ENCODE measurements at places on chromosomes 2 and 18.

GRCh38 chr2:169479257-169480078, at the start of gene BBS5:
Gene BBS5 (plus strand): TSS chr2:169479494. CDS start chr2:169479554, 60 bp downstream.
- peak; percentile 9 for DNase-seq

DNA sequence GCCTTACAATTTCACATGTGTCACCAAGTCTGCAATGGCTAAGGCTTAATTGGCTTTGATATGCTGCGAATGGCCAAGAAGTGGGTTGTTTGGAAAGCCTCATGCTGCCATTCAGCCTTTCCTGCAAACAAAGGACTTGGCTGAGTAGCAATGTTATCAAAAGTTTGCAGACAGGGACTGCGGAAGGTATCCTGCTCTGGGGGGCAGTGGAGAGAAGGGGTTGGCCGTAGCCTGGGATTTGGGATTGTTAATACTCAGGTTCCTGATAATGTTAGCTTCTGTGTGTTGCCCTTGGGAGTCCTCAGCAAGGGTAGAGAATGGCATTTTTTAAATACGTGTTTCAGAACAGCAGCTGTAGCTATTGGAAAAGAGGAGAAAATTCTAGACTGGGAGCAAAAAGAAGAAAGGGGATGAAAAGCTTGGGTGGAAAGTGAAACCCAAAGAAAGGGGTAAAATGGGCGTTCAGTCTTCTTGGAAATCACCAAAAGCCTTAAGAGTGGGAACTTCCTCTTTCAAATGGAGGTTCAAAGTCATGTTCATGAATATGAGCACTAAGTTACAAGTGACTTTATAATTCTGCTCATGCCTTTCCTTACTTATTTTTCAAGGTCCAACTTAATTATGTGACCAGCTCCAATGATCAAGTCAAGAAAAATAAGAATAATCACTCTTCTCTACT, 325.1 kb downstream of the RNF144A start:
- DNase-seq: no peak

GRCh38 chr2:2809771-2810170, 478.7 kb upstream of the MYT1L start:
- DNase-seq: no peak

GRCh38 chr2:128276878-128277675, 41.6 kb downstream of the HS6ST1 start:
- DNase-seq: no peak

DNA sequence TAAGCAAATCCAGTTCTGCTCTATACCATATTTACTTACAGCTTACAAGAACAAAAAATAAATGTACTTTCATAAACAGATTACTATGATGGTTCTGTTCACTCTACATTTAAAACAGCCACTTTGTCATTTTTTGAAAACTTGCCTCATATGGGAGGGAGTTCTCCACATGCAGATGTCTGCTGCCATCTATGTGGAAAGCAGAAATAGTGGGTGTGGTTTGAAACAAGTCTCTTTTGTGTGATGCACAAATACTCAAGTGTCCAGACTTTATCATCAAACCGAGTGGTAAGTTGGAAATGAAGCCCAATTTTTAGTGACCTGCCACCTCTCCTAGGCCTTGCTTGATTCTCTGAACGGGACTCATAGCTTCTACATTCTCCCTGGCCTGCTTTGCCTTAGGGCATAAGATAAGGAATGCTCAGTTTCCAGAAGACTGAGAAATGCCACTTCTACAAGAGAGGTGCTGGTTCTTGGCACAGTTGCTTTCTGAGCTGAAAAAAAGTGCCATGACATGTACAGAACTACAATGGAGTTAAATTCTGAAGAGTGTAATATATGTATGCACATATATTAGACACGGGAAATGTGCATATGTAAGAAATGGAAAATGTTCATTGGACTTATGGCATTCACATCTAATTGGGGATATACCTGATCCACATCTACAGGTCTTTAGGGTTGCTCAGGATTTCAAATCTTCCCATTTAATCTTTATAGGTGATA, 221.0 kb downstream of the SLC8A1 start:
- DNase-seq: no peak

DNA sequence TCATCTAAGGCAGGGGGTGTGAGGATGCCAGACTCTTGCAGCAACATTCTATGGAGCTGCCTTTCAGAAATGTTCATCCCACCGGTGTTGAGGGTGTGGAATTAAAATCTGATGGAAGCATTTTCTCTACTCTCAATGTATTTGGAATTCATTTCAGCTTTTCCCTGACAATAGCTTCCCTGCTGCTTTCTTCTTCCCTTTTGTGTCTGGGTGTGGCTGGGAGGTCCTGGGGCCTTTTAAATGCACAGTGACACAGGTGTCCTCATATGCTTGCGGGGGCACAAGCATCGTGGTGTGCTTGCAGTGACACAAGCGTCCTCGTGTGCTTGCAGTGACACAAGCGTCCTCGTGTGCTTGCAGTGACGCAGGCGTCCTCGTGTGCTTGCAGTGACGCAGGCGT, 43.4 kb upstream of the ASB18 start:
- no peak for DNase-seq

GRCh38 chr2:129492548-129492947, 486.9 kb upstream of the RAB6C start:
- no peak for DNase-seq

DNA sequence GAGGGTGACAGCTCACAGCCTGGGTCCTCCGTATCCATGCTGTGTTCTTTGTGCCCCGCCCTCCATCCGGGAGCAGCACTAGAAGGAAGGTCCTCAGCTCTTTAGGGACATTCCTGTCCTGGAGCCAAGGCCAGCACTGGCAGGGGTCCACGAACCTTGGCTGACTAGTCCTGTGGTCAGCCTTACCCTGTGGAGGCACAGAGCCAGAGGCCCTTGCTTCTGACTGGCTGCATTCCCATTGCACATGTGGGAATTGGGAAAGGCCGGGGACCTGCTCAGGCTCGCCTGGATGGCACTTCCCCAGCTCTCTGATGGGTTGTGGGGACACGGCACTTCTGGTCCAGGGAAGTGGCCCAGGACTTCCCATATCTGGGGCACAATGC, 24.9 kb upstream of the RHOB start:
- DNase-seq: no peak

- no peak for DNase-seq
Measured at GRCh38 chr2:3876685-3877084, 173.3 kb downstream of the DCDC2C start.

- DNase-seq: no peak
Measured at GRCh38 chr2:72968286-72968685, 51.0 kb downstream of the EMX1 start.

- DNase-seq: no peak
Measured at GRCh38 chr2:46314065-46314835, 17.0 kb downstream of the EPAS1 start.

GRCh38 chr2:137826373-137827372, 137.6 kb upstream of the HNMT start:
- no peak for DNase-seq

GRCh38 chr2:189819297-189819704, 35.1 kb downstream of the PMS1 start:
- DNase-seq: no peak

DNA sequence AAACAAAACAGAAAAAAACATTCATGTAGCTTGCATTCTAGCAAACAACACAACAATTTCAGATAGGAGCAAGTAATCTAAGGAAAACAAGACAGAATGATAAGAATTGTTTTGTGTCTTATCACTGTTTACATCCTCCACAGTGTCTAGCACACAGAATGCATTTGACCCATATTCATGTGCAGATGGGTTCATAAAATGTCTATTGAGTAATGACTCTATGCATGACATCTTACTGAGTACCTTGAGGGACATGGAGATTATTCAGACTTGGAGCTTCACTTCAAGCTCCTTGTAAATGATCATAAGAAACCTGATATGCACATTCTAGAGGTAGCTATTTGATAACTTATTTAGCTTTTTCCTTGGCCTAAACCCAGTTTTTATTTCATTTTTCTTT, 69.0 kb downstream of the DTNA start:
- DNase-seq: no peak

DNA sequence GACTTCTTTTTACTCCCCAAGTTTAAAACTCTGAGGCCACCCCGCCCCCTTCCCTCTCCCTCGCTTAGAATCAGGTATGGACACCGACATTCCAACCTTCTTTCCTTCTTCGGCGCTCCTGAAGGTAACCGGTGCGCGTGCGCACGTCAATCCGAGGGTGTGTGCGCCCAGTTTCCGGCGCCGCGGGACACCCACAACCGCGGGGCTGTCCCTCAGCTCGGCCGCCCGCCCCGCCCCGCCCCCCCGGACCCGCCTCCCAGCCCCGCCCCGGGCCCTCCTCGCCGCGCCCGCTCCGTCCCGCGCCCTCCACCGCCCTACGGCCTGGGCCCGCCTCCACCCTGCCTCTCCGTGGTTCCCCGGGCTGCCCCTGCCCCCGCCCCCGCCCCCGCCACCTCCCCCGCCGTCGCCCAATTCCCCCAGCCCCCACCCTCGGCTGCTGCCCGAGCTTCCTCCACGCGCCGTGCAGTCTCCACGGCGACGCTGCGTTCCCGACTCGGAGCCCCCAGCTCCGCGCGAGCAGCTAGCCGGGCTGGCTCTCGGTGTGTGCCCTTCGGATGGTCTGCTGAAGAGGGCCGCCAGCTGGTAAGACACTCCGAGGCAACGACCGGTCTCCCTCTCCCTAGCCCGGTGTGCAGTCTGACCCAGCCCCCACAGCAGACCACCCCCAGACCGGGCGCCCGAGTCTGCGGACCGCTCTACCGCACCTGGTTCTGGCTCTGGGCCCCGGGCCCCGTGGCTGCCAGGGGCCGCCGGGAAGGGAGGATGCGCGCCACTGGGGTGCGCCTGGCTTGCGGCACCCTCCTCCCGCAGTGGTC, 635 bp downstream of the ERICH2 start:
- DNase-seq: peak; percentile 25

GRCh38 chr2:201182650-201183364, at the start of gene CASP10:
Gene CASP10 (plus strand): TSS chr2:201183141. CDS start chr2:201185778, 2,637 bp downstream.
- no peak for DNase-seq

- no peak for DNase-seq
Measured at GRCh38 chr2:44104855-44105271, 63.8 kb upstream of the PPM1B start.

DNA sequence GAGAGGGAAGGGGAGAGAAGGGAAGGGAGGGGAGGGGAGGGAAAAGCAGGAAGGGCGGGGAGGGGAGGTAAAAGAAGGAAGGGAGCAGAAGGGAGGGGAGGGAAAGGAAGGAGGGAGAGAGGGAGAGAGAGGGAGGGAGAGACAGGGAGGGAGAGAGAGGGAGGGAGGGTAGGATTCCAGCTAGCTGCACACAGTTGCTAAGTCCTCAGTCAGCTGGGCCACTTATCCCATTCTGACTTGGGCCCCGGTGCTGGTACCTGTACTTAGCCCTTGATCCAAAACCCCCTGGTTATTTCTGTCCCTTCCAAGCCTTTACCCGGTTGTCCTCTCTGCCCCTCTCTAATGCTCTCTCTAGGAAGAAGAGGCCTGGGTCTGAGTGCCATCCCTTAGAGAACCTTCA, 211.4 kb downstream of the TTC32 start:
- DNase-seq: no peak

DNA sequence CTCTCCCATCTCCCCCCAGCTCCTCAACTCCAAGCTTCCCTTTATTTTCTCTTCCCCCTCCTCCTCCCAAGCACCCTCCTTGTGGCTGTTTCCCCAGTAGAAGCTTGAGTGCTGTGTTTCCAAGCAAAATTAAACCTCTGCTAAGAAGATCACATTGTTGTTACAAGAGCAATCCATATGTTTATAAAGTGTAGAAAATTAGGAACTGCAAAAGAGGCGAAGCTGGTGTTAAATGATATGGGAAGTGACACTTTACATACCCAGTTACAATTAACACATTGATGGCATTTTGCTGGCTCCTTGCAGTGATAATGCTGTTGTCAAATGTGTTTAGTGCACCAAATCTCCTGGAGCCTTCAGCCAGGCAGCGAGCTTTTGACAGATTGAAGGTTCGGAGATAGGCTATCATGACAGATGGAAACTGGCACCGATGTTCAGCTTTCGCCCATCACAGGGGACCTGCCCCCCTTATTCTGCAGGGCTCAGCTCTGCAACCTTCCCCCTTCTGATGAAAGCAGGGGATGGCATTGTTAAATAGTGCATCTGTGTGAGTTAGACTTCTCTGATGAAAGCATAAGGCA, 259.8 kb upstream of the ATP5MC3 start:
- DNase-seq: no peak

DNA sequence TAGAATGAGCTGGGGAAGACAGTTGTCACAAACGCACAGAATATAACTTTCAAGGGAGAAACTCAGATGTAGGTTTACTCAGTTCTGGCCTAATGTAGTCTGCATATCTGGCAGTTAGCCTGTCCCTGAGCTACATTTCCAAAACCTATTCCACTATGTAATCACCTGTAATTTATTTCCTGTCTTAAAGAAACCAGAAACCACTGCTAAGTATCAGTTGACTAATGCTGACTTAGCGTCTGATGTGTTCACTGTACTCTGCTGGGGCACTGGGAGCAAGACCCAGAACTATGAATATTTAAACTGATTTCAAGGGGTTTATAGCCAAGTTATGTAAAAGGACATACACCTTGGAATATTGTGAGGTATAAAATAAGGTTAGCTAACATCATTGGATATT, 1995.2 kb upstream of the PIK3C3 start:
- no peak for DNase-seq

DNA sequence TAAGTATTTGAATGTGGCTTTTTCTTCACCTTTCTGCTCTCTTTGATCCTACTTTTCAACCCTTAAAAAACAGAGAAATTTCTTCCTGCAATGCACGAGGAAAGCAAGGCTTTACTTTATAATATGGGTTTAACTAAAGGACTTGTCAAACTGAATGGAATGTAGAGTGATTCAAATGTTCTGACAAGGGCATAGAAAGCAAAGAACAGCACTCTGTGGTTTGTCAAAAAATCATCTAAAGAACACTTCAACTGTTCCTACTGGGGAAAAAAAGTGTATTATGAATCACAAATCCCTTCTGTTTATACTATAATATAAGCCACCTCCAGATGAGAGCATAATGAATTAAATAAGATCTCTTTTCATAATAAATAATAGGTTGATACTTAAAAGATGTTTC, 45.0 kb upstream of the RIT2 start:
- no peak for DNase-seq

GRCh38 chr2:75559680-75560021, 1.1 kb downstream of the EVA1A start:
- no peak for DNase-seq

DNA sequence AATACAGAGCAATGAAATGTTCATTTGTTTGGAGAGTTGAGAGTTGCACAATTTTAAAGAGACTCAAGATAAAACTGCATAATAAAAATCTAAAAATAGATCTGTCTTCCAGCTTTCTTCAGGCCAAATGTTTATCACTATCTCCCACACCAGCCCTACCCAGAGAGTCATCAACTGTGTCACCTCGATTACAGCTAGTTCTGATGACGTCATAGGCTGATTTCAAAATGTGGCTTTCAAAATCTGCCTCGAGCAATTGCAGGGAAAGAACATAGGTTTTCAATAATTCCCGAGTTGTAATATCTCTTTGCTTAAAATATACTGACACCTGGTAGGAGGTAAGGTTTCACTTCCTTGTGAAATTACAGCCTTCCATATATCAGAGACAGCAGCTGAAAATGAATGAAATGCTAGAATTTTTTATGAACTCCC, 677.6 kb upstream of the ID2 start:
- DNase-seq: no peak

DNA sequence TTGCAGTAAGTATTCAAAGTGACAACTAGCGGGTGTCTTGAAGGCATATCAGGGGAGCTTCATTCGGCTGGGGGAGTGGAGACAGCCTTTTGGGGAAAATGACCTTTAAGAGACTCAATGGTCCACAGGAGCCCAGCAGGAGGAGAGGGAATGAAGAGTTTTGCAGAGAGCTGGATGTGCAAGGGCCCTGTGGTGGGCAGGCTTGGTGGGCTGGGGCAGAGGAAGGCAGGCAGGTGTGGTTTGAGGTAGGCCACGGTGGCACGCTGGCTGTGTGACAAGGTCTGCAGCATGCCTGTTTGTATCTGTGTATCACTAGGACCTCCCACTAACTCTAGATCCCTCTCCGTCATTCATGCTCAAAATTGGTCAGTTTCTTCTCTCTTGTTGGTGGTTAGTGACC, 53.7 kb downstream of the CD8B2 start:
- DNase-seq: no peak

Data from activated CD8-positive, alpha-beta memory T cell treated with anti-CD3 and anti-CD28 coated beads for 1 hour (primary cell).